ENCODE measurements at places on chromosomes 12 and 14.

DNA sequence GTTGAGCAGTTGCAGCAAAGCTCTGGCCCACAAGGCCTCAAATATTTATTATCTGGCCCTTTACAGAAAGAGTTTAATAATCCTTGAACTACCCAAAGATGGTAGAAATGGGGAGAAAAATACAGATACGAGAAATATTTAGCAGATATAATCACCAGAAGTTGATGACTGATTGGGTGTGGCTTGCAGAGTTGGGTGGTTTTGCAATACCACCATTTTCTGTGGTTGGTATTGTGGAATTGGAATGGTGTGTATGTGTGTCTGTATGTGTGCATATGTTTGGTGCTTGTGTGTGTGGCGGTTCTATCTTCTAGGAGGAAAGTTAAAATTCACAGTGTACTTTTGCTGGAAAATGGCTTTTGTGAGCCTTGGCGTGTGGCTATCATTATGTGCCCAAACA is 85.4 kb upstream of the MANSC4 start:
- no peak for DNase-seq

DNA sequence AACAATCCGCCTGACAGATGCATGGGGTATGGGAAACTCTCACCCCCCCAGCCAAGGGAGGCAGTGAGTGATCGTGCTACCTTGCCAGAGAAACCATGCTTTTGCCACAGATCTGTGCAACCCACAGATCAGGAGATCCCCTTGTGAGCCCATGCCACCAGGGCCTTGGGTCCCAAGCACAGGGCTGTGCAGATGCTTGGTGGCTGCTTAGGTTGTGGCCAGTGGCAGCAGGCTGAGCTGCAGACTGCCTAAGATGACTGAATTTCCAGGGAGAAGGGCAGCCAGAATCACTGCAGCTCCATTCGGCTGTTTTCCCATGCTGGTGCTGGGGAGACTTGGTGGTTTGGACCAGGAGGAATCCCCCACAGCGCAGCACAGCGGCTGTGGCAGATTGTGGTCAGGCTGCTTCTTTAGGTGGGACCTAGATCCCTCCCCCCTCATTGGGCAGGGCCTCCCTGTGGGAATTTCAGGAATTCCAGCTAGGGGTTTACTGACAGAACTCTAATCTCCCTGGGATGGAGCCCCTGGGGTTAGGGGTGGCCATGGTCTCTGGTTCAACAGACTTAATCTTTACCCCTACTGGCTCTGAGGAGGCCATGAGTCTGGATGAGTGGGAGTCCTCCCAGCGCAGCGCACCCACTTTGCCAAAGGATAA is 264.6 kb upstream of the DAAM1 start:
- no peak for DNase-seq

DNA sequence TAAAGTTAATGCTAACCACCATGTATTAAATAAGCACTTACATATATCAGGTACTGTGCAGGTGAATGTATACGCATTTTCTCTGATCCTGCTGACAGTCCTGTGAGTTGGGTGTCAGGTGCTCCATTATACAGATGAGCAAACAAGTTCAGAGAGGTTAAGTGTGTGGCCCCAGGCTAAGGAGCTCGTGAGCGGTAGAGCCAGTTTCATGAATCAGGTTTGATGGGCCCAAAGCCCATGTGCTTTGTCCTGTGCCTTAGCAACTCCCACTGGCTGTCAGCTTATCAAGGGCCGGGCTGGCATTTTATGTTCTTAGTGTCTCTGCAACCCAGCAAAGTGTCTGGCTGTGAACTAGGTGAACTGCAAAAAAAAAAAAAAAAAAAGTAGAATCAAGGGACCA is 701.2 kb upstream of the TBX3 start:
- no peak for DNase-seq

DNA sequence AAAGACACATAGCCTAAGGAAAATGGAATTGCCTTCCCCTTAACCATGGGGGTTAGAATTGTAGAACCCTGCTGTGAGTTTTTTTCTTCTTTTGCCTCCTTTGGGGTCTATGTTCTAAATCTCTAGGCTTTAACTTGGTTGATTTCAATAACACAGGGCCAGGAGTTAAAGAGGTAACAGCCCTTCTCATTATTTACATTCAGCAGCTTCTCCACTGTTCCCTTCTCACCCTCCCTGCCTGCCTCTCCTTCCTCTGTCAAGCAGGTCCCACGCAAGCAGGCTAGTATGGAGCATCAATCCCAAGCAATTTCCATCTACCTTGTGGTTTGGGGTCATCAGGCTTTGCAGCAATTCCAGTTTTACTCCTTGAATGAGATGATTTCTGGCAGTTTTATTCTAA is 236.1 kb upstream of the G2E3 start:
- no peak for DNase-seq

- DNase-seq, result no peak
Measured at GRCh38 chr14:62097824-62098223, 335.6 kb downstream of the SNAPC1 start.

DNA sequence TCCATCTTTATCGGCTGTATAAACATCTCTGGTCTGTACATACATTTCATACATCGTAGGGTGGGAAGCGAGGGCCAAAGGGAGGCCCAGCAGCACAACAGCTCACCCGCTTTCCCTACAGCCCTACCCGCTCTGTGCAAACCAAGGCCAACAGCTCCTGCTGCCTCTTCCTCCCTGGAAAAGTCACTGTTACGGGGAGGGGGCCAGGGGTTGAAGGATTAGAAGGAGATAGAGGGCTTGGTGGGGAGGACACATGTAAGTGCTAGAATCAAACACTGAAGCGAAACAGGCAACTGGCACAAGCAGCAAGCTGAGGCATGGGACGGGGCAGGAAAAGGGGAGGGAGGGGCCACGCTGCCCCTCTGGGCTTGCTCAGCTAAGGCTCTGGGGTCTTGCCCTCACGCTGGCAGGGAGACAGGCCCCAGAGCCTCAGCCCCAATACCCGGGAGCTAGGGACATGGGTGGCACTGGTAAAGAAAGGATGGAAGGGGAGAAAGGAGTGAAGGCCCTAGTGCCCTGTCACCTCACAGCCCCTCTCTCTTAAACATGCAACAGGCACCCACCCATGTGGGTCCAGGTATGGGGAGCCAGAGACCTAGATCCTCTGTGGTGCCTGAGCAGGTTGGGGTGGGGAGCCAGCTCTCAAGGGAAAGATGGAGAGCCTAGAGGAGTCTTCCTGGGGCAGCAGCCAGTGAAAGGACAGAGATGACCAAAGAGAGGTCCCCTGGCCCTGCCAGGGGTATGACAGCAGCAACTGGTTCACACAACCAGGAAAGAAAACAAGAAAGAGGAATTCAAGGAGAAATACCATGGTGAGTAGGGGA is 14.4 kb downstream of the SPRYD3 start:
- no peak for DNase-seq

DNA sequence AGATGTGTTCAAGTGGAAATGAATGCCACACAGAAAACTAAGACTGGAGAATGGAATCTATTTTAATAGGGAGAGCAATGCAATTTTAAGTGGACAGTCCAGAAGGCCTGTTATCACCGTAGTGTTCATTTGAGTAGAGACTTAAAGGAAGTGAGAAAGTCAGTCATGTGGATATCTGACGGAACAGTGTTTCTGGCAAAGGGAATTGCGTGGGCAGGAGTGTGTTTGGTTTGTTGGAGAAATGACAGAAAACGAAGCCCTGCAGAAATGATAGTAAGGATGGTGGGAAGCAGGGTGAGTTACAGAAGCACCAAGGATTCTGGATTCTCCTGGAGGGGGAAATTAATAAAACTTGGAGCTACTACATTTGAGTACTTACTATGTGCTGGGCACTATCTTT is 776.6 kb downstream of the MED13L start:
- no peak for DNase-seq

DNA sequence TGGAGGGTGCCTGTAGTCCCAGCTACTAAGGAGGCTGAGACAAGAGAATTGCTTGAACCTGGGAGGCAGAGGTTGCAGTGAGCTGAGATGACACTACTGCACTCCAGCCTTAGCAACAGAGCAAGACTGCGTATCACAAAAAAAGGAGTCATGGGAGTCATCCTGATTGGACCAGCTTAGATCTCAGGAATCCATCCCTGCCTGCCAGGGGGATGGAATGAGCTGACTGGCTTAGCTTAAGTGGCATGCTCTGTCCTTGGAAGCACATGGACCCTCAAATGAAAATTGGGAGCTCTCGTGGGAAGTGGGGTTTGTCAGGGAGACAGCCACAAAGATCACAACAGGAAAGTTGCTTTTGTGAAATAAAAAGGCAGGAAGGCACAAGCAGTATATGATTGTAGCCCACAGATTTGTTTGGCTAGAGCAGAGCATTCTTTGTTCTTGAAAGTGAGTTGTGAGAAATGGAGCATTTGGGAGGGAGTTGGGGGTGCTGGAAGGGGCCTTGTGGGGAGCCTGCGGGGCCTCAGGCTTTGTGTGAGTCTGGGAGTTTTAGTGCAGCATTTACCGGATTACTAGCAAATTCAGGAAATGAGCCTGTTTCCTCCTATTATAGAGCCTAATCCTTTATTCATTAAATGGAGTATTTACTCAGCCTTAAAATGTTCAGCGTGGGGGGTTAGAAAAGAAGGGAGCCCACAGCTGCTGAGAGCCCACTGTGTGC is 30.7 kb downstream of the DGLUCY start:
- DNase-seq, result no peak

DNA sequence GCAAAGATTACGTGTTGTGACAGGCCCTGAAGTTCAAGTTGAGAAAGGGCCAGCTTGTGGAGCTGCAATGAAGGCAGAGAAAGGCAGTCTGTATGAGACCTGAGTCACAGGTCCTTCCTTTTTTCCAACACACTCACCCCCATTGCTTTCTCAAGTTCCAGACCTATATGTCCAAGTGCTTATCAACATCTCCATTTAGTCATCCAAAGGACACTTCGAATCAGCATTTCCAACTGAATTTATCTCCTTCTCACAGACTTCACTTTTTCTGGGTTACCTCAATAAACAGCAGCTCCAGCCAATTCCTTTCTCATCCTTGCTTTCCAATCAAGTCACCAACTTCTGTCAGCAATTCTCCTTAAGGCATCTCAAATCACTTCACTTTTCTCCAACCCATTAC is 56.4 kb upstream of the KIF21A start:
- no peak for DNase-seq

GRCh38 chr12:26298785-26299621 is 103.6 kb downstream of the SSPN start:
- no peak for DNase-seq

DNA sequence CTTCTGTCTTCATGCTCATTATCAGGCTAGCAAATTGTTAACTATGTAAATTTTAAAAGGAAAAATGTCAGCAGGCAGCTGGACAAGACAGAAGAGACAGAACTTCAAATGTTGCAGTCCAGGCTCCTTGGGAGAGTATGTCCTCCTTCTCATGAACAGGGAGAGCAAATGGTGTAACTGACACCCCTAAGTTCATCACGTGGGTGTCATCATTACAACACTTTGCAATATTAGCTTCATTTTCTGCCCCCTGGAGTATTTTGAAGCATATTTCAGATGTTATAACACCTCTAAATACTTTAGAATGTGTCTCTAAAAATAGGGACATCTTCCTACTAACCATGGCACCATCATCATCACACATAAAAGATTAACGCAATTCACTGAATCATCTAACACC is 62.1 kb downstream of the ZNF664 start:
- no peak for DNase-seq

GRCh38 chr12:116157845-116158267 is 119.6 kb downstream of the MED13L start:
- DNase-seq, result no peak

GRCh38 chr12:88644946-88645702 is 64.9 kb upstream of the KITLG start:
- no peak for DNase-seq

GRCh38 chr12:3552726-3553045 is 61.7 kb downstream of the PRMT8 start:
- no peak for DNase-seq

GRCh38 chr12:75998292-75999063 is 33.1 kb downstream of the PHLDA1 start:
- DNase-seq, result no peak

- no peak for DNase-seq
Measured at GRCh38 chr12:3107071-3107583, 29.9 kb downstream of the TSPAN9 start.

- DNase-seq, result no peak
Measured at GRCh38 chr12:20212658-20213555, 155.4 kb upstream of the PDE3A start.

DNA sequence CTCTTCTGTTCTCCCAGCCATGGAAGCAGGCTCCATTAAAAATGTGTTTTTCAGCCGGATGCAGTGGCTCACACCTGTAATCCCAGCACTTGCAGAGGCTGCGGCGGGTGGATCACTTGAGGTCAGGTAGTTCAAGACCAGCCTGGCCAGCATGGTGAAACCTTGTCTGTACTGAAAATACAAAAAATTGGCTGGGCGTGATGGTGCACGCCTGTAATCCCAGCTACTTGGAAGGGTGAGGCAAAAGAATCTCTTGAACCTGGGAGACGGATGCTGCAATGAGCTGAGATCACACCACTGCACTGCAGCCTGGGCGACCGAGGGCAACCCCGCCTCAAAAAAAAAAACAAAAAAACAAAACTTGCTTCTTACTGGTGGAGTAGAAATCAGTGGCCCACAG is 39.8 kb downstream of the FNTB start:
- no peak for DNase-seq

DNA sequence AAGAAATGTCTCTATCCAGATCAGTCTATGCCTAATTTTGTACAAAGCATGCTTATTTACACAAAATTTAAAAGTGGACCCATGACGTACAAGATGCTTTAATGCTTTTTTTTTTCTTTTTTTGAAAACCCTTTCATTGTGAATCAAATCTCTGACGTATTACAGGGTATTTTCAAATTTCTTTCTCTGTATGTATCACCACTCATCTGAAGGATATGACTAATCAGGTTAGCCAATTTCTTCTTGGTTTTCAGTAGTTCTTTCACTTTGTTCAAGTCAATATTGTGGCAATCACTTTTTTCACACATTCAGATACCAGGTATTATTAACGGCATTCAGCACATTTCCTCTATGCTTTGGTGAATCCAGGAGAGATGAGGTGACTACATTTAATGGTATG is 685.3 kb downstream of the TRHDE start:
- DNase-seq, result no peak

DNA sequence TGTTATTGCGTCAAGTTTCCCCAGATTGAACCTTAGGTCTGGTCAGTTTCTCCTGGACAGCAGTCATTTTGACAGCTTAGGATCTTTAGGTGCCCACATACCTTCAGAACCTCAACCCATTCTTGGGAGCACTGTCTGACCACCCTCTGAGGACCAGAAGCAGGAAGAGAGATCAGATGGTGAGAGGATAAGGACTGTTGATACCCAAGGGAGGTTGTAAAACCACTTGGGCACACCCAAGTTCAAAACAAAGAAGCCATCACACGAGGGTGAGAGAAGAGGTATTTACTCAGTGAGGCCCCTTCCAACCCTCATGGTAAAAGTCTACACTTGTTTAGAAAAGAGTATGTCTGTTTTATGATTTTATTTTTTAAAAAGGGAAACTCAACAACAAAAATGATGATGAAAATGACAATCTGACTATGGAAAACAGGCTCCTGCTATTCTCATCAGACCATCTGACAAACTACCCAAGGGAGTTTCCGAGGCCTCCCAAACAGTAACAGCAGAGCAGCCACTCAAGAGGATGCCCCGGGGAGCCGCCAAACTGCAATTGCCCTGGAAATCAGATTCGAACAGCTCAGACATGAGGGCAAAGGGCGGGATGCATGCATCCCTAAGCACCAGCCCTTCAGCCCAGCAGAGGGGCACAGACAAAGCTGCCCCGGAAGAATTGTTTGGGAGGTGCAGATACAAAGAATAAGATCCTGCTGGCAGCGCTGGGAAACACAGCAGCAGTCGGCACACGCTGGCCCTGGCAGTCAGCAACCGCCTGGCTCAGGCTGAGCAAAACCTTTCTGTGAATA is 162.6 kb upstream of the PLEKHG7 start:
- DNase-seq, result no peak

Data from activated naive CD4-positive, alpha-beta T cell (primary cell).